ENCODE measurements at places on chromosomes 7 and 10.
A peak's percentile ranks its signal among the peaks of the same experiment; 100 is the strongest.

DNA sequence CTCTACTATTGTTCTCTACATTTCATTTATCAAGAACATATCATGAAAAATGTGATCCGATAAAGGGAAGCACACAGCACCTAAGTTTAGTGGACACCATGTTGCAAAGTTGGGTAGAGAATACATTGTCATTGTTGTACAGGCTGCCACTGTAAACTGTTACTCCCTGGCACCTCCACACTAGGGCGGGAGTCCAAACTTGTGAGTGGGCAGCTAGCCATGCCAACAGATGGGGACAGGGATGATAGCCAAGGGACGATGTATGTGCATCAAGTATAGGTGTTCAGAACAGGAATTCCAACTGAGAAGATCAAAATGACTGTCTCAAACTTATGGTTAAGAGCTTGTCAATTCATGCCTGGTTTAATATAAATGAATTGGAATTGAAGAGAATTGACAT is 31.1 kb upstream of the COMMD3 start:
- DNase-seq, result no peak

DNA sequence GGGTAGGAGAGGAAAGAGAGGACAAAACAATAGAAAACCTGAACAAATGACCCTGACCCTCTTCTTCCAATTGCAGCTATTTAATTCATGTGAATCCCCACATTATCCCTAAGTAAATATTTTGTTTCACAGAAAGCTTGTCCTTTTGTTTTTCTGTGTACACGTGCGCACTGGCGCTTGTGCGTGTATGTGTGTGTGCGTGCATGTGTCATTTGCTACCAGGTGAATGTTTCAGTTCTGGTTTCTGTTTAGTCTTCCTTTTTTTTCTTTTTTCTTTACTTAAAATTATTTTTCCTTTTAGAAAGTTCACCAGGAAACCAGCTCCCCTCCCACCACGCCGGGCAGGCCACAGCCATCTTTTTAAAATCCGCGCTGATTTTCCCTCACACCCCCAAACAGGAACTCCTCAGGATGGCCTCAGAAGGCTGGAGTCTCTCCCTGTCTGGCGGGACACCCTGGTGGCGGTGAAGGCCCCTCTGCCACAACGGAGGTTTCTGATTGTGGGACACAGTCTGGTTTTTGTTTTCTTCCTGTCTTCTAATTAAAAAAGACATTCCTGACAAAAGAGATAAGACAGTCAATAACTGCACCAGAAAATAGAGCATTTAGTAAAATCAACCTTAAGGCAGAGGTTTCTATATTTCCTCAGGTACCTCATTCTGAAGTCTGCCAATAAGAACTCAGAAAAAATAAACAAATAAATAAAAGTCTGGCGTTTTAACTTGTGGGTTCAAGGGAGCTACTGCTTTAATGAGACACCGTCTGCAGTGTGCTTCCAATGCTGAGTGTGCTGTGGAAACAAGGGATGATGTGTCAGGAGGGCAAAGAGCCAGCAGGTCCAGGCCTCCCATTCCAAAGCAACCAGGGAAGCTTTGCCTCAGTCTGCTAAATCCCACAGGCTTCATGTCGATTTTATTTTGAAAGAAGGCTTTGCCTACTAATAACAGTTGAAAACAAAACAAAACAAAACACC is 17.4 kb downstream of the IRF5 start:
- no peak for DNase-seq

DNA sequence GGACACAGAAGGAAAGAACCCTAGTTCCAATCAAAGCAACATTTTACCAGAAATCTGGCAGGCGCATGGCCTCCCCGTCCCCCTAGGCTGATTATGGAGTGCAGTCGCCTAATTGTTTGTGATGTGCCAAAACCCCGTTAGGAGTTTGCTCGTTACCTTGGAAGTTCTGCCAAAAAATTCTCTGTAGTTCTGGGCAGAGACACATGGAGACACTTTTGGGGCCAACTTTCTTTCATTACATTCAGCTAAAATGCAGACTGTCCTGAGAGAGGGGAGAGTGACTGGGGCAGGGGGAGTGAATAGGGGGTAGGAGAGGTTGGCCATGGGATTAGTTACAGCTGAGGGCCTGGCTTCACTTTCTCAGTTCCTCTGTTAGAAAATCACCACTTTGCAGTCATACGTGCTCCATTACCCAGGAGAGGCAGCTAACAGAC is 158.0 kb upstream of the NPVF start:
- no peak for DNase-seq

- no peak for DNase-seq
These were observed 280.9 kb downstream of the GRID1 start for GRCh38 chr10:86085686-86086085.

GRCh38 chr7:38335492-38336147 is 62.2 kb upstream of the TARP start:
- DNase-seq, result peak; percentile 67

GRCh38 chr7:40093631-40094350 is 40.6 kb downstream of the MPLKIP start:
- DNase-seq, result no peak

DNA sequence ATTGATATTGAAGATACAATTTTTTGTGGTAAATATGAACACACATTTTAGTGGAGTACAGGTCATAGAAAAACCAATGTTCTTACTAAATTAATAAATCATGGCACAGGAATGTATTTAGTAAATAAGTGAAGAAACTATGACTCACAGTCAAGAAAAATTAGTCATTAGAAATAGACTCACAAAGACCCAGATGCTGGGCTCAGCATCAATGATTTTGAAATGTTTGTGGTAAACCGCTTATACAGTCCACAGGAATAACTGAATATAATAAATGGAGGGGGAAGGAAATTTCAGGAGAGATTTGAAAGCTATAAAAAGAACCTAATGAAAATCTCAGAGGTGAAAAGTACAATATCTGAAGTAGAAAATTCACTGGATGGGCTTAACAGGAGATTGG is 138.3 kb upstream of the ADCY1 start:
- DNase-seq, result no peak

DNA sequence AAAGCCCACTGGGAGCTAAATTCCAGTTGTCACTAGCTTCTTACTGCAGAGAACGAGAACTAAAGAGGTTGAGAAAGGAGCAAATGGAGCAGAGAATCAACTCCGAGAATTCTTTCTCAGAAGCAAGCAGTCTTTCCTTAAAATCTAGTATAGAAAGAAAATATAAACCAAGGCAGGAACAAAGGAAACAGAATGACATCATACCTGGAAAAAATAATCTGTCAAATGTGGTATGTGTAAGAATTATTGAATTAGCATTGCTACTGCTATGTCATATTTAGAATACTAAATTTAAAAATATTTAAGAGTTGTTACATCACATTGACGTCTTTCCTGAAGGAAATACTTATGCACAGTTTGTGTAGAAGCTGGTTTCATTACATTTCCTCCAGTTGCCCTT is 4.3 kb downstream of the SLF2 start:
- DNase-seq, result no peak

GRCh38 chr10:350981-351501 is 215.8 kb downstream of the ZMYND11 start:
- no peak for DNase-seq

DNA sequence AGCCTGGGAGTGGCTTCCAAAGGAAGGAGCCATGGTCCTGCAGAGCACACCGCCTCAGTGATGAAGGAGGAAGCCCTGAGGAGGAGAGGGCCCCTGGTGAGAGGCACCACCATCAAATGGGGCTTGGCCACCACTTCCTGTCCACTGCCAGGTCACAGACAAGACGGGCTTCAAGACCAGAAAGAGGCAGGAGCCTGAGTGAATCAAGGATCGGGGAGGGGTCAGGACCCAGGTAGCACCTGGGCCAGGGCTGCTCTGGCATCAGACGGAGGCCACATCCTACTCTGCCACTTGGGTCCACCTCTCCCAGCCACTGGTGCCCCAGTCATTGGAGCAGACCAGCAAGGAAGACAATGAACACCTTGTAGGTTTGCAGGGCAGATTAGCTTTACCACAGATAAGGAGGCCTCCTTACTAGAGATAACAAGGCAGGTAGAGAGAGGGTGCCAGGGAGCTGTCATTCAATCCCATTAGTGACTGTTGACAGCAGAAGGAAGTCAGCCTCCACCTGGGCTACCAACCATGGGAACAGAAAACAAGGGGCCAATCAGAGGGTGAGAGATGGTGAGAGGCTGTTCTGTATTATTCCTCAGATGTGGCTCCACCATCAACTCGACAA is 143.4 kb downstream of the TNS3 start:
- no peak for DNase-seq

- no peak for DNase-seq
These were observed 29.9 kb upstream of the UTF1 start for GRCh38 chr10:133199992-133200611.

GRCh38 chr10:50394832-50395231 is 143.5 kb upstream of the ASAH2 start:
- no peak for DNase-seq

DNA sequence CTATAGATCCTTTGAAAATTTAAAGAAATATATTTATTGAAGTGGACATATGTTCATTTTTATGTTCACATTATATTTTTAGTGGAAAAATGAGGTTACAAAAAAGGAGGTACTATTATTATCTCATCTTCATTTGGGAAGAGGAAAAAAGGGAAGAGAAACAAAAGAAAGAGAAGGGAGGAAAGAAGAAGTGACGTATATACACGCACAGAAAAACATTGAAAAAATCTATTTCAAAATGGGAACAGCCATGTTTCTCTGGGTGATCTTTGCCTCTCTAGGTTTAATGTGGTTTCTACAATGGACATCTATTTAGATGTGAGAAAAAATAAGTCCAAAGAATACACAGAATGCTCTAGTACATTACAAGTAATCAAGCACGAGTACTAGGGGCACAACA is 14.8 kb downstream of the ANK3 start:
- DNase-seq, result no peak

DNA sequence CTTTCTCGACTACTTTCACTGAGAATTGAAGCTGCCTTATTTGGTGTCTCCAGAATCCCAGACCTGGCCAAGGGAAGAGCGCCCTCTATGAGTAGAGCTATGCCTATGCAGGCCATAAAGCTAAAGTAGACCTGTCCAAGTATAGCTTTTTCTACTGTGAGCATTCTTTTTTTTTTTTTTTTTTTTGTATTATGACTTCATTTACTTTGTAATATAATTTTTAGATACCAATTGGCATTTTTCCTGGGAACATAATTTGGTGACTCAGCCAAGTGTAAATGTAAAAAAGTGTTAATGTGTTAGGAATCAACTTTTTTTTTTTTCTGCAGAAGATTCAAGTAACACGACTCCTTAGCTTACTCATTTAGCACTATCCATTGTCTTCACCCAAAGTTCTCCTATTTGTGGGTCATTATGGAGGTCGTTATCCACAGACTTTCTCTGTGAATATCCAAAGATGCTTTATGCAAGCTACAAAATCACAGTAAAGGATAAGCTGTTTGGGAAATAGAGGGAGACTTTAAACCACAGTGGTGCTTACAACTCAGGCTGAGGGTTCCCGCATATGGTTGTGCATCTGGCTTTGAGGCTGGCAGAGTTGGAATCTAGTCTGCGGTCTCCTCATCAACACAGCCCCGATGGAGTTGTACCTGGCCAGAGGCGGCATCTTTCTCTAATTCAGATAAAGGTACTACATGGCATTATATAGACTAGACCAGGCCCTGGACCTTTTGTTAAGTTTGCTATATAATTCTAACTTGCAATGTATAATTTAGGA is 1040.2 kb upstream of the SORCS1 start:
- no peak for DNase-seq

DNA sequence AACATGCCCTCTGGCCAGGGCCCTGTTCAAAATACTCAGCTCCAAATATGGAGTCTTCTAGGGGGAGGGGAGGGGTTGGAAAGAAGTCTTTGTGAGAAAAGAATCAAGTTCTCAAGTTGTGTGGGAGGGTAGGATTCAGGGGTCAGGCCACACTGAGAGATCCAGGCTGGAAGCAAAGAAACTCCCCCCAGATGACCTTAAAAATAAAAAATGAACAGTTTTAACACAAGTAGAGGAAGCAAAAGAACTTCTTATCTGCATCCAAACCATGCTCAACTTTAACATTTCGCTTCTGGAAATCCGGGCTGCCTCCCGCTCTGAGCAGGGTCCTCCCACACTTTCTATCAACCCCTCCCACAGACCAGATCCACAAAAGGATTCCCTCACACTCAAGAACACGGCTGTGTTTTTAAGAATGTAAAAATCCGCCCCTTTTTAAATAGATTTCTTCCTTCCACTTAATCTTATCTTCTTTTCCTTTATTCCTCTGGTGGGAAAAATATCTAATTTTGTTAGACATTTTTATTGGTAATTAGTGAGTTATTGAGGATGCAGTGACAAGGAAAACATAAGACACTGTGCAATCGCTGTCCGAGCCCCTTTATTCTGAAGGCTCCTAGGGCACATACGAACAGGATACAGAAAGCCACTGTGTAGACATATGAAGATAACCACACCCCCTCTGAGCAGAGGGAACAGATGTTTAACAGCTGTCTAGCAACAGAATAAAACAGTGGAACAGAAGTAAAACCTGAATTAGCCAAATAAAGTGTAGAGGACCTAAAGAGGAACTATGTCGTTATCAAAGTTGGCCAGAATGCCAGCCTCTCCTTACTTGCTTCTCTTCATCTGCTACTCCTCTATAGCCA is 43.8 kb downstream of the CYTH3 start:
- DNase-seq, result no peak
